Mesenchymal stem cell (in vitro differentiated cells and primary cell): ENCODE measurements at places on chromosomes 11 and 22.

GRCh38 chr22:50171965-50172421 is 1.5 kb downstream of the PANX2 start:
- no peak overlapping the region for H3K4me3 ChIP-seq
- no peak overlapping the region for H3K27ac ChIP-seq
- no peaks in the 10 kb centered on the region for H3K36me3 ChIP-seq
- H3K4me1 ChIP-seq, result peaks cover 12% of the 10 kb centered on the region
- H3K27me3 ChIP-seq, result peaks cover 21% of the 10 kb centered on the region
- DNase-seq, result no peak

DNA sequence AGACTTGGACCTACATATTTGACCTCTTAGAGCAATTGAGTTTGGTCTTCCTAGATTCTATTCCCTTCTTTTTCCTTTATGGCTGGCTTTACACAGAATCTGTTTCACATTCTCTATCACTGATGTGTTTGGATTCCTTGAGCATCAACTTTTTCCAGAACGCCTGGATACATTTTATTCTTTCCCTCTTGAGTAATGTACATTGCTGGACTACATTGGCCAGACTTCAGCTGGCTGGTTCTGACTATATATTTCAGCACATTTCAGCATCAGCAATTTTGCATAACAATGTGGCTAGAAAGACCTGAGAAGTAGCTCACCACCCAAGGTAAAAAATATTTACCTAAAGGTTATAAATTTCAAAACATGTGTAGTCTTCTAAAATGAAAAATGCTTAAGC is 2198.2 kb upstream of the RAG2 start:
- no peaks in the 10 kb centered on the region for H3K4me1 ChIP-seq
- DNase-seq, result no peak
- no peaks in the 10 kb centered on the region for H3K36me3 ChIP-seq
- H3K27ac ChIP-seq, result no peak overlapping the region
- H3K27me3 ChIP-seq, result no peaks in the 10 kb centered on the region

- peaks cover 2% of the 10 kb centered on the region for H3K4me1 ChIP-seq
- no peaks in the 10 kb centered on the region for H3K27me3 ChIP-seq
- DNase-seq, result no peak
- no peaks in the 10 kb centered on the region for H3K36me3 ChIP-seq
- H3K4me3 ChIP-seq, result no peak overlapping the region
- no peak overlapping the region for H3K27ac ChIP-seq
These were observed 22.2 kb upstream of the BIRC3 start for GRCh38 chr11:102295045-102295444.

DNA sequence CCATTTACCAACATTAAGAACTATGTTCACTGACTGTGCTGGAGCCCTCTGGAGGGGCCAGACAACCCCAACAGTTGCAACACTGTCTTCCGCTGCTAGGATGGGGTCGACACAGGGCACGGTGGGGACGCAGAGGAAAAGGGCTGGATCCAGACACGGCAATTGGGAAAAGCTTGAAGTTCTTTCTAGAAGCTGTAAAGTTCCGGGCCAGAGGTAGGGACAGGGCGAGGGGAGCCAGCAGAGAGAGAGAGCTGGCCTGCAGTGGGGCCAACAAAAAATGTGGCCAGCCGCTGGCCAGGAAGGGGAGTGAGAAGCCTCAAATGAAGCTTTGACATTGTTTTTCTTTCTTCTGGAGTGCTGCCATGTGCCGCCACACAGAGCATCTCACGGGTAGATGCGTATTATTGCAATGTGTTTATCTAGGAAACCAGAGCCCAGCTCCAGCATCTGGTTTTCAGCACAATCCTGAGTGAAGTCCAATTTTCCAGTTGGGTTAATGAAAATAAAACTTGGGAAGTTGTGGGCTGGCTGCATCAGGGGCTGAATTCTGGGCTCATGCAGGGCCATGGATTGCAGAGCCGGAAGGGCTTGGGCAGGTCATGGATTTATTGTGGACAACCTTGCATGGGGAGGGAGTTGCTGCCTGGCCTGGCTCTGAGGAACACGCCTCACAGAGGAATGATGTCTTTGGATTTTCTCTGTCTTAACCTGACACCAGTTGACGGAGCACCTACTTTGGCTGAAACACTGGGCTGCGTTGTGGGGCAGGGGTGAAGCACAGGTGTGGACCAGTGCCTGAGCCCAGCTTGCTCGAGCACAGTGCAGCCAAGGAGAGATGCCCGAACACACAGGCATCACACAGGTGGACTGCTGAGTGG is 67.6 kb upstream of the AMPD3 start:
- no peak overlapping the region for H3K4me3 ChIP-seq
- no peak for DNase-seq
- no peaks in the 10 kb centered on the region for H3K27me3 ChIP-seq
- peaks cover 5% of the 10 kb centered on the region for H3K4me1 ChIP-seq
- no peak overlapping the region for H3K27ac ChIP-seq
